Natural killer cell (primary cell): ENCODE measurements at places on chromosomes 3 and 15. TPM values are rescaled to one million over a fixed set of nuclear protein-coding genes. Genes with fewer than 3 reads are reported as not detected.

- DNase-seq = no peak
Observed at GRCh38 chr3:58292866-58293265, 13.2 kb upstream of the RPP14 start.

DNA sequence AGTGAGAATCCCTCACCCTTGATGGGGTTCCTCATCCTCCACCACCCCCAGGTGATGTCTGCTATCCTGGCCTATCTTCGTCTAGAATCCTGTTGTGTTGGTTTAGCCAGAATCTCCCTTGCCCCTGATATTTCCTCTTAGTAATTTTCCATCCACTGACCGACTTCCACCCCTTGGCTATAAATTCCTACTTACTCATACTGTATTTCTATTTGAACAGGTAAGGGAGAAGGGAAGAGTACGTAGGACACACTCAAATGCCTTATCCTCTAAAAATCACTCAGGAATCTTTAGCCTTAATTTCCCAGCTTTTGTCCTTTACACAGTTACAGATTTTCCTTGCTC is 678 bp upstream of the TFG start:
- no peak for DNase-seq

- no peak for DNase-seq
Observed at GRCh38 chr3:6220447-6220846, 640.5 kb upstream of the GRM7 start.

FAM227B gene
- 3.8 TPM for total RNA-seq
